ENCODE measurements at places on chromosomes 2 and 18. TPM values are rescaled to one million over a fixed set of nuclear protein-coding genes. Genes with fewer than 3 reads are reported as not detected.

DNA sequence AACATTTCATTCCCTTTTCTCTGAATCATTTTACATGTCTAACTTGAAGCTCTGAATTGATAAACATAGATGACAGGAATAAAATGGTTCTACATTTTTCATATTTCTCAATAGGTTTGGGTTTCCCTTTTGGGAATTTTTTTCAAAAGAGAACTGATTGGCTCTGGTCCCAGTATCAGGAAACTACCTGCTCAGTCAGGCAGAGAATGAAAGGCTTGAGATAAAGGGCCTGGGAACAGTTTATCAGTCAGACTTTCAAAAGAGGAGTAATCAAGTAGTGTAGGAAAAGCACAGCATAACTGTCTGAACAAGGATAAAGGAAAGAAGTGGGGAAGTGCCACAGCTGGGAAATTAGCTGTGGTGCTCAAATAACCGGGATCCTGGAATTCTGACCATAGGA lies 28.3 kb upstream of the CCL20 start:
- no peak for ATAC-seq

The CTAGE1 gene
- not detected for total RNA-seq

The TDRD15 gene
- not detected for total RNA-seq

GRCh38 chr2:180539541-180539940 lies 440.9 kb upstream of the UBE2E3 start:
- no peak for ATAC-seq

The MXD1 gene
- total RNA-seq, result 155 TPM

The PPP1R1C gene
- 1.8 TPM for total RNA-seq

The TEX44 gene
- total RNA-seq, result not detected

The CD28 gene
- 0.28 TPM for total RNA-seq

All from esophagus mucosa (tissue), 1 donor.